ENCODE measurements at places on chromosomes 6 and 20.

- no peak for DNase-seq
These were observed 7.6 kb upstream of the CCN2 start for GRCh38 chr6:131958542-131959470.

GRCh38 chr6:10481101-10481500 lies 40.0 kb upstream of the GCNT2 start:
- peak; percentile 57 for DNase-seq

GRCh38 chr6:131210469-131210868 lies 75.2 kb downstream of the AKAP7 start:
- no peak for DNase-seq

DNA sequence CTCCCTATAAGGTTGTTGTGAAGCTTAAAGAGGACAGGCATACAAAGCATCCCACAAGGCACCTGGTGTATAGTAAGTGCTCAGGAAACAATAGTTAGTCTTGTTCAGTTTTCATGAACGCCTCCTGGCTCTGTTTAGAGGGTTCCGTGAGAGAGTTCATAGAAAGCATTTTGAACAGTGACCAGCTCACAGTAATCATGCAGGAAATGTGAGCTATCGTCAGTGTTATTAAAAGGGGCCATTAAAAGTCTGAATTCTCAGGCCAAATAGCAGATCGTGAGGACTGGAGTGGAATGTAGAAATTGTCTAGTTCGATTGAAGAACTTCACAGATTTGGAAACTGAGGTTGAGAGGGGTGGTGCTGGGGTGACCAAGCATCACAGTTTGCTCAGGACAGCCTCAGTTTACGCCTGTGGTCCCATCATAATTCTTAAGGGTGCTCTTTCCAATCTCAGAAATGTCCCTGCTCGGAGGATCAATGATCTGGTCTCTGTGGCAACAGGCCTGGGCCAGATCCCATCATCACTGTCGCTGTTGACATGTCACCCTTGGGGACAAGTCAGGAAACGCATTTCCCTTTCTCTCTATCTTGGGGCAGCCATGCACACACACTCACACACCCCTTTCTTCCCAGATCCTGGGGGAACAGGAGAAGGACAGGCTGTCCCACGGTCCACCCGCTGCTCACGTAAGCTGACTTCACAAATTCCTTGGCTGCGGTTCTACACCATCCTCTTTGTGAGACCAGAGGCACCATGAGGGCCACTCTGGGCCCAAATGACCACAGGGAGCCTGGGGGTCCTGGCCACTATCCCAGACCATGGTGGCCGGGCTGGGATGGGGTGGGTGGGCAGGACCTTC lies 7.2 kb downstream of the TGM2 start:
- DNase-seq: no peak

DNA sequence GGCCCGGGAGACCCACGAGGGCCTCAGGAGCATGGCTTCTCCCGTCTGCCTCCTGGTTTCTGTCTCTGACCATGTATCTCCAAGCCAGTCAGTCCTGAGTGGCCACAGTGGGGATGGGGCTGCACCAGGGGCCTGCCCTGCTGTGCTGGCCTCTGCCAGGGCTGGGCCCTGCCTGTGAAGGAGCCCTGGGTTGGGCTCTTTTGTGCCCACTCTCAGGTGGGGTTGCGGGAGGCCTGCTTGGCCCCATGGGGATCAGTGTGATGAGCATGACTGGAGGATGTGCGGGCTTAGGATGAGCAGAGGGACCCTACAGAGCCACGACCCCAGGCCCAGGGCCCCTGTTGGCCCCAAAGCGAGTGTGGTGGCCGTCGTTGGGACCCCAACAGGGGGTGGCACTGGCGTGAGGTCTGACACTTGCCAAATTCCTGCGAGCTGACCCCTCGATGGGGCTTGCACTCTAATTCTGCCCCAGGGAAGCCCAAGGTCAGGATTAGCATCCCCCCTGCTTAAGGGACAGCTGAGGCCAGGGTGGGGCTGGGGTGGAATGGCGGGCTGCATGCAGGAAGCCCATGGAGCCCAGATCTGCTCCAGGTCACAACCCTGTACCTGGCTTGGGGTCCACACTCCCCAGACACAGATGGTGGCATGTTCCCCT lies 90.0 kb upstream of the BHLHE23 start:
- DNase-seq: no peak

- peak; percentile 70 for DNase-seq
These were observed 222.3 kb downstream of the UBE3D start for GRCh38 chr6:82843291-82843885.

DNA sequence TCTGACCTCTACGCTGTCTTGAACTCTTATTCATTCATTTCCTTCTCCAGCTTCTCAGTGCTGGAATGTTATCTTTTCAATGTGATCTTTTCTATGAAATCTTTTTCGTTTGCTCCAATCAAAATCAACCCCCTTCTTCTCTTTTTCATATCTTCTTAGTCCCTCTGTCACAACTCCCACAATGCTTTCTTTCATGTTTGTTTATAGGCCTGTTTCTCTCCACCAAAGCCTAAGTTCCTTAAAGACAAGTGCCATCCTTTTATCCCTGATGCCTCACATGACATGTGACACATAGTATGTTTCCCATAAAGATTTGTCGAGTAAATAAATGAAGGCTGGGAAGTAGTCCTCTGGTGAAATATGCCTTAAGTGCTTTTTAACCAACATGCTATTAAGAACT lies 38.1 kb downstream of the CRYBG1 start:
- DNase-seq: no peak
